ENCODE measurements at places on chromosomes 5 and 9. TPM values are rescaled to one million over a fixed set of nuclear protein-coding genes. Genes with fewer than 3 reads are reported as not detected.

CORO2A gene
- total RNA-seq: 20.0 TPM

- DNase-seq: no peak
- H3K36me3 ChIP-seq: no peaks in the 10 kb centered on the region
- H3K4me3 ChIP-seq: peak overlapping the region; percentile 41
- H3K27ac ChIP-seq: peak overlapping the region; percentile 79
- H3K27me3 ChIP-seq: no peaks in the 10 kb centered on the region
Measured at GRCh38 chr9:130689937-130690700, 3.5 kb upstream of the EXOSC2 start.

TAS2R1 gene
- total RNA-seq: not detected

GRCh38 chr5:9374025-9374424 lies 171.8 kb downstream of the SEMA5A start:
- no peak for DNase-seq
- H3K36me3 ChIP-seq: no peaks in the 10 kb centered on the region
- H3K27me3 ChIP-seq: no peaks in the 10 kb centered on the region

DNA sequence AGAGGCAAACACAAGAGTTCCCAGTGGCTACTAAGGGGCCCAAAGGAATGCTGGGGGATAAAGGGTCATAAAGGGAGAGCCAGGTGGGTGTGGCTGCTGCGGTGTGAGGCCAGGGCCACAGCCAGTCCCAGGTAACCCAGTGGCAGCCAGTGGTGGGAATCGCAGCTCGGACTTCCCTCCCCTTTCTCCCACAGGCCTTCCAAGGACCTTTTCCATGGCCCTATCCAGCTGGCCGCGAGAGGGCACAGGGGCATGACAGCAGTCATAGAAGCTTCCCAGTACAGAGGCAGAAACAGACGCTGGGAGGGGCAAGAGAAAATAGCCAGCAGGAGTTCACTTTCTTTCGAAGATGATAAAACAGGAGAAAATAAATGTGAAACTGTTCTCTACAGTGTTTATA lies 257.6 kb downstream of the SEMA5A start:
- H3K27me3 ChIP-seq: no peaks in the 10 kb centered on the region
- no peaks in the 10 kb centered on the region for H3K4me1 ChIP-seq
- DNase-seq: no peak
- no peak overlapping the region for H3K27ac ChIP-seq
- H3K36me3 ChIP-seq: no peaks in the 10 kb centered on the region
- H3K4me3 ChIP-seq: no peak overlapping the region

FBP1 gene
- total RNA-seq: 357 TPM

IL31RA gene
- total RNA-seq: 0.14 TPM

- no peak overlapping the region for H3K4me3 ChIP-seq
- DNase-seq: no peak
- peaks cover 96% of the 10 kb centered on the region for H3K27me3 ChIP-seq
- H3K36me3 ChIP-seq: no peaks in the 10 kb centered on the region
Measured at GRCh38 chr5:73436535-73437100, 12.0 kb downstream of the FOXD1 start.

PKD2L2 gene
- not detected for total RNA-seq

SPIN1 gene
- 69.2 TPM for total RNA-seq

BAAT gene
- 1.0 TPM for total RNA-seq

GRCh38 chr5:139126711-139127111 lies 71.5 kb downstream of the SIL1 start:
- H3K27me3 ChIP-seq: no peaks in the 10 kb centered on the region
- peaks cover 3% of the 10 kb centered on the region for H3K4me1 ChIP-seq
- DNase-seq: no peak
- H3K27ac ChIP-seq: no peak overlapping the region
- no peak overlapping the region for H3K4me3 ChIP-seq
- H3K36me3 ChIP-seq: peaks cover 7% of the 10 kb centered on the region

DNA sequence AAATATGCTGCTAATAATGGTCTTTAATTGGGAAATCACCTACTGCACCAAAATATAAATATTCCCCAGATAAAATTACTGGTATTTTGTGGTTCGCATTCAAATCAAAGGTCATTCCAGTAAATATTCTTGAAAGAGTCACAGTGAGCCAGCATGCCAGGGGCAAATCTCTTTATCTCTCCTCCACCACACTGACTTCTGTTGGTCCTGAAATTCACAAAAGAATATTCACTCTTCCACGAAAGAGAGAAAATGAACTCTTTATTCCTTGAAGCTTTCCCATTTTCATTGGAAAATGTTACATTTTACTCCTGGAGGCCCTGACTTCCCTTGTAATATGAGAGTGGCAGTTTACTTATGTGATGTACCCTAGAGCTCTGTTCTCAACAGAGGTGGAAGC lies 39.7 kb downstream of the ZNF366 start:
- peaks cover 13% of the 10 kb centered on the region for H3K4me1 ChIP-seq
- no peaks in the 10 kb centered on the region for H3K36me3 ChIP-seq

Measured in upper lobe of right lung (tissue), 1 donor.